ENCODE measurements at places on chromosomes 3 and 15. TPM values are rescaled to one million over a fixed set of nuclear protein-coding genes. Genes with fewer than 3 reads are reported as not detected.

DNA sequence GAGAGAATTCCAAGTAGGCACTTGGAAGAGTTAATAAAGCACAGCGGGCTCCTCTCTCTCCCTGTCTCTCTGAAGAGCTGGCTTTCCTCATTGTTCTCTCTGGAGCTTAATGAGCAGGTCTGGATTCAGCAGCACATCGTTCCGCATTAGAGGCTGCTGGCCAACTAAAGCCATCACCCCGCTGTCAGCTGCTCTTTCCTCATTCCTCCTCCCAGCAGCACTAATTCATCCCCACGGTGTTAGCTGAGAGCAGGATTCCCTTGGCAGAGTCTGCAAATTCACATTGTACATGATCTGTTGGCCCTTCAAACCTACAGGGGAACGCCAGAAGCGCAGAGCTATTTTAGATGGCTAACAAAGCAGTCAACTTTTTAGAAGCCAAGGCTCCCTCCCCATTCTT, 44.2 kb downstream of the SGO1 start:
- peak; percentile 28 for DNase-seq

- DNase-seq: no peak
Measured at GRCh38 chr15:50415752-50416404, 8.3 kb upstream of the USP8 start.

Gene IGF2BP2
- total RNA-seq: 122 TPM

GRCh38 chr3:21744793-21745192, 6.2 kb downstream of the ZNF385D start:
- DNase-seq: no peak

GRCh38 chr15:41944313-41944940, 27.9 kb downstream of the EHD4 start:
- DNase-seq: no peak

DNA sequence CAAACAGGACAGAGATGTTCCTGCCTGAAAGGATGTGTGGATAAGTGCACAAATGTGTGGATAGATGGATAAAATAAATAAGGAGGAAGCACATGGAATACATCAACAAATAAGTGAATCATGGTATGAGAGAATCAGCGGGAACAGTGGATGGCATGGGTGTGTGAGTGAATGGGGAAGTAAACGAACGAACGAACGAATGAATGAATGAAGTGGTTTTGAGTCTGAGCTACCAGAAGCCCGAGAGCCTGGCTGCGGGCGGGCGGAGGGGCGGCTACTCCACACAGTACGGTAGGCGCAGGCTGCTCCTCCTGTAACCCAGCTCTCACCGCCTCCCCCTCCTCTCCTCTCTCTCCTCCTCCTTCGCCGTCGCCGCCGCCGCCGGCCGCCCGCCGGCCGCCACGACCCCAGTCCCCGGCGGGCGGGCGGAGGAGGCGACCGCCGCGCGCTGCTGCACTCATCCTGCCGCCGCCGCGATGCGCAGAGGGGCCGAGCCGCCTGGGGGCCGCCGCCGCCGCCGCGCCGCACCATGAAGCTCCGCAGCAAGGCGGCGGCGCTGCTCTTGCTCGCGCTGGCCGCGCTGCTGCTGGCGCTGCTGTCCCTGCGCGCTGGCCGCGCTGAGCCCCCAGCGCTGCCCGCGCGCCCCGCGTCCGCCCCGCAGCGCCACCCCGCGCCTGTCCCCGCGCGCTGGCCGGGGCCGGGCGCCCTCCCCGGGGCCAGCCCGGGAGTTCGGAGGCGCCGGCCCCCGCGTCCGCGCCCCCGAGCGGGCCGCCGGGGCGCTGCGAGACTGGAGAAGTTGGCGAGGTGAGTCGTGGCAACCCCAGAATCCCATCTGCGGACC, at the start of gene GXYLT2:
TSS of gene GXYLT2 (plus strand) at position 342 of the 841 bp plus-strand sequence. CDS start at position 530, 188 bp downstream.
- peak; percentile 91 for DNase-seq

GRCh38 chr3:182979674-182980191, 605 bp downstream of the DCUN1D1 start:
- DNase-seq: no peak

DNA sequence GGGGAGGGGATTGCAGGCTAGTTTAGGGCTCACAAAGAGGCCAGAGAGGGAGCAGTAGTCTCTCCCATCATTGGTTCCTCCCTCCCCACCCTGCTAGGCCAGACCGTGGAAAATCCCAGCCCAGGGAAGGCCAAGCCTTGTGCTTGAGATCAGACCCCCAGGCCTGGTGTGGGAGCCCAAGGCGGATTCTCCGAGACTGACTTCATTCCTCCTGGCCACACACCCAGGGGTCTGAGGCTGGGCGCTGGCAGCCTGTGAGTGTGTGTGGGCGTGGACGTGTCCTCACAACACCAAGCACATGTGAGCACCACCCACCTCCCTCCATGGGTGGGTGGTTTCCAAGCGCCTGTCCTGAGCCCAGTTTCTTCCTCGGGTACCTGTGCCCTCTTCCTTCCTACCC, 4.1 kb downstream of the LOXL1 start:
- DNase-seq: no peak

Gene SEMA3B
- total RNA-seq: 2.8 TPM

Gene CRBN
- total RNA-seq: 20.5 TPM

Gene RABL3
- total RNA-seq: 13.2 TPM

Gene ADPRH
- total RNA-seq: 2.9 TPM

DNA sequence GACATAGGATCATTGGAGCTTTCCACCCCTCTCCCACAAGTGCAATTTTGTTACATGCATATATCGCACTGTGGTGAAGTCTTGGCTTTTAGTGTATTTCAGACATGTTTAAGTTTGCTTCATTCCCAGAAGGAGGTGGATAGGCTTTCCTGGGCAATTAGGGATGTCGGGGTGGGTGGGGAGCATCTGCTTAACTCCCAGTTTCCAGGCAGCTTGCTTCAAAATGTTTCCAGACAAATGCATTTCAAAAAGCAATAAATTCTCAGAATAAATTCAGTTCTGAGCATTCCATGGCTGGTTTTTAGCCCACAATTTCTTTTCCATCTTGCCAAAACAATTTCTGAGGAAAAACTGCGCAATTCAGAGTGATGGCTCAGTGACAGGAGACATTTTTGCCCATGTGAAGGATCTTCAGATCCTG, 227.7 kb upstream of the ZPLD1 start:
- no peak for DNase-seq

DNA sequence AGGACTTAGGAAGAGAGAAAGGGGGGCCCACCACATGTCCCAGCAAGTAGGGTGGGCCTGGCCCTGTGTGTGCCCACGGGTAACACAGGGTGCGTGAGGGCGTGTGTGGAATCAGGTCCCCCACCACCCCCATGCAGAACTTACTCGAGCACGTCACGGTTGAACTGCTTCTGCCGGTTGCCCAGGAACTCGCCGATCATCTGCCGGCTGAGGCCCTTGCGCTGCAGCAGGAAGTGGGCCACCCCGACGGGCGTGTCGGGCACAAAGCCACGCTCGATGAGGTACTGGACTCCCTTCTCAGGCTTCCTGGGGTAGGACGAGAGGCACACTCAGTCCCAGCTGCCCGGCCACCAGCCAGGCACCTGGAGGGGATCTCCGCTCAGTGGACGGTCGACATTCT, 83.1 kb upstream of the RPL32 start:
- peak; percentile 58 for DNase-seq

- no peak for DNase-seq
Measured at GRCh38 chr3:152319256-152319655, 50.5 kb downstream of the MBNL1 start.

Gene SUCLG2
- total RNA-seq: 52.7 TPM

- peak; percentile 95 for DNase-seq
Measured at GRCh38 chr15:81000624-81001151, at the start of gene TLNRD1. TLNRD1 (plus strand) TSS chr15:81000923; CDS start chr15:81002272, 1,349 bp downstream.

GRCh38 chr3:15360788-15361493, 28.6 kb upstream of the SH3BP5 start:
- DNase-seq: no peak

Gene CASR
- 0.15 TPM for total RNA-seq

GRCh38 chr3:123792473-123793201, 91.5 kb downstream of the MYLK start:
- DNase-seq: no peak

Gene CLSTN2
- 0.15 TPM for total RNA-seq

DNA sequence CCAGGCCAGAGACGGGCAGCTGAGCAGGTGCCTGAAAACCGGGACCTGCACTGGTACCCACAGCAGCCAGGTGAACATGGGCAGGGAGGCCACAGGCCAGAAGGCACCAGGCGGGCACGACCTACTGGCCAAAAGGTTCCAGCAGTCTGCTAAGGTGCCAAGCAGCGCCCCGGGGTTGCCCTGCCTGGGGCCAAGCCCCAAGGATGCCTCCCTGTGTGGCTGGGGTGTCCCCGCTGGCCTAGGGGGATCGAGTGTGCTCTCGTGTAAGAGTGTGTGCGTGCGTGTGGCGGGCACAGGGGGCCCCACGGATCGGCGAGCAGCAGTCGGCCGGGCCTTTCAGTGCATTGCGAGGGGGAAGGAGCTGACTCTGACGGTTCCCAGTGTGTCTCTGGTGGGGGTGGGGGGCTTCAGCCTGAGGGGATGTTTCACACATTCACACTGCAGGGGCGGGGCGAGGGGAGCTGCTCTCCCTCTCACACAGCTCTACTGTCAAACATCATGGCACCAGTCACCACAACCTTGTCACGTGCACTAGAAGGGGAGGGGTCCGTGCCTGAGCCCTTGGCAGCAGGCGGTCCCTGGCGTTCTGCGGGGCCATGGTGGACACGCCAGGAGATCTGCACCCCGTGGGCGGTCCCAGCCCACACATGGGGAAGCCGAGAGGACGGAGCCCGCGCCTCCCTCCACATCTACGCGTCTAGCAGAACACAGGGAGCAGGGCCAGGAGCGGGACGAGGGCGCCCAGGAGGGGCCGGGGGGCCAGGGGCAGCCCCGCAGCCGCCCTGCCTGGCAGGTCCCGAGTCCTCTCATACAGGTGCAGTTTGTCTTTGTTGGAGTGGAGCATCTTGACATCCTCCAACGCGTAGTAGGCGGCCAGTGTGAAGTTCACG, 44.5 kb downstream of the RGMA start:
- DNase-seq: peak; percentile 64

DNA sequence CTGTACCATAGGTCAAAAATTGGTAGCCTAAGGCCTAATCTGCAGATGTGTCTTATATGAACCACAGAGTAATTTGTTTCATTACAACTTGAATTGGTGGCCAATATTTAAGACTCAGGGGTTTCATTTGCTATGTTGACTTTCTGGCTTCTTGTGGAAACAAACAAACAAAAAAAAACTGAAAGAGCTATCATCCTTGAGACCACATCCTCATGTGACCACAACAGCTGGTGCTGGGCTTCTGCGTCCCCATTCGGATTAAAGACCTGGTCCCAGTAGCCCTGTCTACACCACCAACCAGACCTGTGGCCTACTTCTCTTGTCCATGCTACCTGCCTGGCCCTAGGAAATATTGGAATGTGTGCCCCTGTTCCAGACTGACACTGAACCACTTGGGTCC, 61.7 kb downstream of the STRIT1 start:
- DNase-seq: no peak

- no peak for DNase-seq
Measured at GRCh38 chr3:1232276-1232675, 139.5 kb downstream of the CNTN6 start.

DNA sequence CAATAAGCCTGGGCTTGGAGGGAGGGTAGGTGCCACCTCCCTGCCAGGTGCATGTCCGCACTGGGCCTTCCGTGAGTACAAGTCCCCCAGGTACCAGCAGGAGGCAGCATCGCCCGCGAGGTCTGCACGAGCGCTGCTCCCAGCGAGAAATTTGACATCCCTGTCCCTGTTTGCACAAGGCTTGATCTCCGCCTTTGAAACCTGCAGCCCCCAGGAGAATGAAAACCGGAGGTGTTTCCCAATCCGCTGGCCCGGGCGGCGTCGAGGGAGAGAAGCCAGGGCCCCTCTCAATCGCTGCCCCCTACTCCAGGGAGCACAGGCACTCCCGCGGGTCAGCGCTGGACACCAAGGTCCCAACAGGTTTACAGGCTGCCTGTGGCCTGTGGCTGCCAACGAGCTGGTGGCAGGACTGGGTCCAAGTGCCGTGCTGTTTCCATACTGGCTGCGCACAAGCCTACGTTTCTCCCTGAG, 961 bp downstream of the HAPLN3 start:
- DNase-seq: peak; percentile 94

- DNase-seq: peak; percentile 32
Measured at GRCh38 chr15:85044251-85044853, 62.7 kb downstream of the PDE8A start.

Gene RAMAC
- total RNA-seq: 33.9 TPM

Gene CNTN4
- 1.00 TPM for total RNA-seq

GRCh38 chr15:39358441-39359041, 222.3 kb upstream of the THBS1 start:
- no peak for DNase-seq

Gene EHHADH
- 1.0 TPM for total RNA-seq

DNA sequence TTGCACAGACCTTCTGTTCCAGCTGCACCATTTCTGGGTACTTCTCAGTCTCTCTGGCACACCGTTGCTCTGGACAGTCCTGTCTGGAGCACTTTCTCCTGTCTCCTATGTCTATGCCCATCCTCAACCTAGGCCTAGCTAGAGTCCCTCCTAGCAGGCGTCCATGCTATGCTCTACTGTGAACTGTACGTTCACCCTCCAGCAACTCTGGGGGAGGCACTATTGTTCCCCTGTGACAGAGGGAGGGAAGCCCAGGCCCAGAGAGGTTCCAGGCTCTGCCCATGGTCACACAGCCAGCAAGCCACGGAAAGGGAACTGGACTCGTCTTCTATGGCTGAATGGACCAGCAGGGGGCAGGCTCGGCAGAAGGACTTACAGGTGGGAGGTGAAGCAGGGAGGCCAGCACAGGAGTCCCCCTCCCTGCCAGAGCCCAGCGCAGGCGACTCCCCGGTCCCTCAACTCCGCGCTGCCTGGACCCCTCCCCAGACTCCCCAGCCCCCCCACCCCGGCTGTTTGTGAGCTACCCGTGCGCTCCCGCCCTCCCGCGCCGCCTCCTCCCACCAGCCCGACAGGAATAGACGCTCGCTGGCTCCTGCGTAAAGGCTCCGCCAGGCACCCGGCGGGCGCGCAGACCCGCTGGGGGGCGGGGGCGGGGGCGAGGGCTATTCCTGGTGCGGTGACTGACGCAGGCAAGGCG, 1.7 kb upstream of the LINGO1 start:
- peak; percentile 91 for DNase-seq

DNA sequence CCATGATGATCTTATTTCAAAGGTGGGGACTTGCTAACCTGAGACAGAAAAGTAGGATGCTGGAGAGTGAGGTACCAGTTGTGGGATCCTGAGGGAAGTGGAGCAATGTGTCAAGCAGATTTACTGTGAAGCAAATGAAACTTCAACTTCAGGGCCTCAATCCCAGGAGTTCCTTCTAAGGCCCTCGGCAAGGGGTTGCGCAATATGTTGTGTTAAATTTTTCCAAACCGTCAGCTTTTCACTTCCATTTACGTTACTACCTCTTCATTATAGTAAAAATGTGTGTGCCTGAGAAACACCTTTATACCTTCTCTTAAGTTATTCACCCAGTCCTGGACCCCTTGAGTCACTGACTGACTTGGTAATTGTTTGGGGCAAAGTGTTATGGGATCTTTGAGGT, 42.5 kb upstream of the KCNH8 start:
- no peak for DNase-seq

Gene AGBL1
- not detected for total RNA-seq

GRCh38 chr3:43856351-43856750, 165.6 kb downstream of the ABHD5 start:
- no peak for DNase-seq

GRCh38 chr3:9767418-9767817, 2.3 kb downstream of the CAMK1 start:
- no peak for DNase-seq

GRCh38 chr3:62010989-62011388, 362.4 kb downstream of the FEZF2 start:
- DNase-seq: no peak

All from H7 (cell line).